ENCODE measurements at places on chromosomes 4 and X. TPM values are rescaled to one million over a fixed set of nuclear protein-coding genes. Genes with fewer than 3 reads are reported as not detected.

Gene CLCN4
- not detected for total RNA-seq

Gene WAS
- total RNA-seq = 177 TPM

Gene TLR10
- total RNA-seq = 0.23 TPM

Gene GPM6B
- total RNA-seq = not detected

Gene C1QTNF7
- total RNA-seq = not detected

Gene AGTR2
- not detected for total RNA-seq

Gene SNX25
- total RNA-seq = 12.0 TPM

Gene FOXP3
- 13.0 TPM for total RNA-seq

Gene TACR3
- not detected for total RNA-seq

Gene APELA
- not detected for total RNA-seq

Gene DGAT2L6
- not detected for total RNA-seq

Gene FLNA
- 1,440 TPM for total RNA-seq

Gene MAGEE2
- total RNA-seq = not detected

Gene IGSF1
- total RNA-seq = not detected

Gene MID1
- 0.22 TPM for total RNA-seq

Gene MMRN1
- total RNA-seq = 0.52 TPM

Gene ADAMTS3
- total RNA-seq = not detected

Gene P2RY4
- total RNA-seq = 0.12 TPM

Gene UBA6
- total RNA-seq = 73.3 TPM

Gene ZNF711
- 0.45 TPM for total RNA-seq

Gene TMEM156
- total RNA-seq = 19.5 TPM

Gene RBM3
- total RNA-seq = 289 TPM

Gene RHOXF1
- not detected for total RNA-seq

Gene HMGN5
- 1.4 TPM for total RNA-seq

Gene SLC38A5
- total RNA-seq = 78.3 TPM

Gene ADH1C
- not detected for total RNA-seq

Gene USP17L19
- total RNA-seq = not detected

Measured in activated CD4-positive, alpha-beta T cell treated with anti-CD3 and anti-CD28 coated beads, Interleukin-2, amount 10 ng/mL, durations not matched to agents 7 days and 5 days (primary cell).